Activated CD4-positive, alpha-beta memory T cell treated with anti-CD3 and anti-CD28 coated beads for 36 hours (primary cell): ENCODE measurements at places on chromosomes 2 and 18.

DNA sequence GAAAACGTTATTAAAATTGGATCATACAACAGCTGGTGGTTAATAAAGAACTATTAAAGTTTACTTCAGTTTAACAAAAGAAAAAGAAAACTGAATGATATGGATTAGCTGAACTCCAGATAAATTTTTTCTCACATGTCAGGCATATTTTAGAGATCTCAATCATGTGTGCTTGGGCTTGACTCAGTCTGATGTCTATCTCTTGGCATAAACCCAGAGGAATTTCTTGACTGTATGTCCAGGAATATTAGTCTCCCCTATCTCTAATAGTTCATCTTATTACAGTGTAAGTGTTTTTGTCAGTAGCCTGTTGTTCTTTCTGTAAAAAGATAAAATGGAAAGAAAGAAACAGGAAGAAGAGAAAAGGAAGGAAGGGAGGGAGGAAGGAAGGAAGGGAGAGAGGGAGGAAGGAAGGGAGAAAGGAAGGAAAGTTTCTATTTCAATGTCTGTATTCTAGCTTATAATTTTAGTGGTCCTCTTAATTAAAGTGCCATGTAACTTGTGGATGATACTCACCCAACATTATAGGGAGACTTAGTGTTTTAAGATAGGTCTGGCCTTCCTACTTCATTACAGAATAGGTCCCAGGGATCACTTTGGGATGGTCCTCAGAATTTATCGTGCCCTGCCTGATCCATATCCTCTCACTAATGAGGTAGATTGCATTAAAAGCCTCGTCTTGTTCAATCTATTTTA is 99.7 kb upstream of the UGP2 start:
- DNase-seq = no peak

- DNase-seq = no peak
These were observed 484.8 kb downstream of the MBD2 start for GRCh38 chr18:53739700-53740099.

GRCh38 chr2:218798767-218799504 is 17.0 kb downstream of the CYP27A1 start:
- DNase-seq = no peak

GRCh38 chr2:70548233-70548632 is 5.4 kb downstream of the TGFA start:
- no peak for DNase-seq

- no peak for DNase-seq
These were observed at the start of gene DYSF for GRCh38 chr2:71453404-71454220. DYSF (plus strand) TSS chr2:71453561.

- no peak for DNase-seq
These were observed 828.6 kb downstream of the TRIB2 start for GRCh38 chr2:13545320-13545719.
